ENCODE measurements at places on chromosomes 6 and 20. TPM values are rescaled to one million over a fixed set of nuclear protein-coding genes. Genes with fewer than 3 reads are reported as not detected.
A peak's percentile ranks its signal among the peaks of the same experiment; 100 is the strongest.

Gene KCNK17
- total RNA-seq: 0.87 TPM

Gene PRICKLE4
- total RNA-seq: 1.1 TPM

Gene CENPB
- total RNA-seq: 5.0 TPM

Gene COL19A1
- not detected for total RNA-seq

Gene GJA10
- not detected for total RNA-seq

DNA sequence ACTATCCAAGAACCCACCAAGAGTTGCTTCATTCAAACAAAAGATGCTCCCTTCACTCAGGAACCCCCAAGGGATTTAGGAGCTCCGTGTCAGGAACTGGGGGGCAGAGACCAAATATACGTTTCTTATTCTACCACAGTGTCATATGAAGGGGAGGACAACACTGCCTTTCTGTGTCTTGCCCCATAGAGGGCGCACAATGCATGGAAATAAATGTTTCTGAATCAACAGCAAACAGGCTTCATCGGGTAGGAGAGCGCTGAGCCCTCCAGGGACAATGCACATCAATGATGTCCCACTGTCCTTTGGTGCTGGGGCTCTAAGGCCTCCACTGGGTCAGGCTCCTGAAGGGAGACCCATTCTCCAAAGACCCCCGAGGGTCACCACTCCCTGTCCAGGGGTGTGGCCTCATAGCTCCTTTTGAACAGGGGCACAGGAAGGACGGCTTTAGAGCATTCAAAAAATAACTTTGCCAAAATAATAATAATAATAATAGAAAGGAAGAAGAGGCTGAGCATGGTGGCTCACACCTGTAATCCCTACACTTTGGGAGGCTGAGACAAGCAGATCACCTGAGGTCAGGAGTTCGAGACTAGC lies 31.1 kb downstream of the PLG start:
- H3K27ac ChIP-seq: no peak overlapping the region
- no peaks in the 10 kb centered on the region for H3K36me3 ChIP-seq
- no peak overlapping the region for H3K4me3 ChIP-seq
- no peaks in the 10 kb centered on the region for H3K4me1 ChIP-seq
- peak; percentile 77 for DNase-seq
